ENCODE measurements at places on chromosomes 11 and 22. TPM values are rescaled to one million over a fixed set of nuclear protein-coding genes. Genes with fewer than 3 reads are reported as not detected.

- H3K36me3 ChIP-seq: no peaks in the 10 kb centered on the region
- H3K4me1 ChIP-seq: peaks cover 18% of the 10 kb centered on the region
- no peak overlapping the region for H3K4me3 ChIP-seq
- H3K27ac ChIP-seq: no peak overlapping the region
- H3K27me3 ChIP-seq: no peaks in the 10 kb centered on the region
Observed at GRCh38 chr11:77407613-77408012, 66.3 kb downstream of the PAK1 start.

DNA sequence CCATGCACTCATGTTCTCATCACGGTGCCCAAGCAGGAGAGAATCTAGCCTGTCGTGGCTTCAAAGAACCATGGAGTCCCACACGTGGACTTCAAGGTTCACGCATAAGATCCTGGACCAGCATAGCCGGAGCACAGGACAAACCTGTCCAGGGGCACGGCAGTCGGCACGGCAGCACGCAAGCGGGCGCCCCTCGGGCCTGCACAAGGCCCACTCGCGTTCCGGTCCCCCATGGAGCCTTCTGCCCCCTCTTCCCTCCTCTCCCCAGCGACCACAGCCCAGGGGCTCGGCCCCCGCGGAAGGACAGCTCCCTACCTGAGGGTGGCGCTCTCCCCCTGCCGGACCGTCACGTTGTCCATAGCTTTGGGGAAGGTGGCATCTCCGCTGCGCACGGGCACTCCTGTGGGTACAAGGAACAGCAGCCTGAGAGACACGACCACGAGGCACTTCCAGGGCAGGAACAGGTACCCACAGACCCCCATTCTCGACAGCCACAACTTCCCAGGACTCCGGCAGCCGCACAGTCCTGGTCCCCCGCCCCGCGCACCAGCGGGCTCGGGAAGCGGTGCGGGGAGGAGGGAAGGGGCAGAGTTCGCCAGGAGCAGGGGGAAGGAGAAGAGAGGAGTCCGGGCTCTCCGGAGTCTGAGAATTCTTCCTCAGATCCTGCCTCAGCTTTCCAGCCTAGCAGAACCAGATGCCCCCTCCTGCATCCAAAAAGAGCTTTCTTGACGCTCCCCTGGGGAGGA, 589.5 kb downstream of the OPCML start:
- H3K27ac ChIP-seq: no peak overlapping the region
- no peaks in the 10 kb centered on the region for H3K36me3 ChIP-seq
- H3K4me3 ChIP-seq: no peak overlapping the region
- no peaks in the 10 kb centered on the region for H3K27me3 ChIP-seq
- no peaks in the 10 kb centered on the region for H3K4me1 ChIP-seq
- DNase-seq: no peak

DNA sequence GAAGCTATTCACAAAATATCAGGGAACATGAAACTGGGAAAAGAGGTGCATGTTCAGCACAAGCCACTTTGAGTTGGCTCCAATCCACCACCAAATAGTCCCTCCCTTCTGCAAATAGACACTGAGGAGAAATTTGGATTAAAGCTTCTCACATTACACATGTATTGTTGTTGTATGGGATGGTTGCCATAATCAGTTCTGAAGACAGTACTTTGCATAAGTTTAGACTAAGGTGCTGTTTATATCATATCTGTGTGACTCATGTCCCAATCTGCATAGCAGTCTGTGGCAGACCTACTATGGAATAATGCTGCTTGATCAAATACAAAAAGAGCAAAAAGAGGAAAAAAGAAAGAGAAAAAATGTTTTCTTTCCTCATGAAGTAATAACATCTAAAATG, 376.7 kb upstream of the DDI1 start:
- H3K36me3 ChIP-seq: no peaks in the 10 kb centered on the region
- no peaks in the 10 kb centered on the region for H3K27me3 ChIP-seq
- no peaks in the 10 kb centered on the region for H3K4me1 ChIP-seq

- peaks cover 5% of the 10 kb centered on the region for H3K27me3 ChIP-seq
- no peaks in the 10 kb centered on the region for H3K4me1 ChIP-seq
- DNase-seq: no peak
- no peak within 1 kb of the TSS for H3K27ac ChIP-seq
Observed at GRCh38 chr22:32042924-32043323, at the start of gene SLC5A1. Gene SLC5A1 (plus strand): TSS chr22:32043261. CDS start chr22:32043282, 21 bp downstream.

Gene UEVLD
- 10.7 TPM for total RNA-seq

DNA sequence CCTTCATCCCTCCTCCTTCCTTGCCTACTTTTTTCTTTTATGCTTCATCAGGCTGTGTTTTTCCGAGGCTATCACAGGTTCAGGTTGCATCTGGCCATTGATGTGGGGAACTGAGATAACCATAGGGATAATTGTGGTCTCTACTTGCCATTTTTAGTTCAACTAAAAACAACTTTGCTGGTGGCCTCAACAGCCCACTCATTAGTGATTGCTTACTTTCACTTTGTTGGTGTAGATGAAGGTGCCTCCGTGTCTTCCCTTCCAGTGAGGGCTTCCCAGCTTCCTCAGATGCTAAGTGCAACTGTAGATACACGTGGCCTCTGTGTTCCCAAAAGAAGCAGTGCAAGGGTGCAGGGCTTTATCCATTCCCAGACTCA, 35.0 kb downstream of the KCNJ1 start:
- DNase-seq: no peak
- H3K4me1 ChIP-seq: peaks cover 28% of the 10 kb centered on the region
- no peak overlapping the region for H3K27ac ChIP-seq
- no peak overlapping the region for H3K4me3 ChIP-seq

Gene SLC22A6
- total RNA-seq: not detected

All from CD4-positive, alpha-beta memory T cell (primary cell).